ENCODE measurements at places on chromosomes 12 and 14.

DNA sequence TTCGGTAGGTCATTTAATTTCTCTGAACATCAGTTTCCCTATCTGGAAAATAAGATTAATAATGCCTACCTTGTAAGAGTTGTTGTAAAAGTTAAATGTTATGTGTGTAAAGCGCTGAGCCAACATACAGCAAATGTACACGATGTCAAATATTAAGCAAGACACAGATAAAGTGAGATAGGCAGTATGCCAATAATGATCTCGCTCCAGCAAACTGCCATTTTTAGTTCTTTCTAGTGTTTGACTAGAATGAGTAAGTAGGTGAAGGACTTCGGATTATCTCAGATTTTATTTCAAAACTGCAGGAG is 840 bp downstream of the DHRS7 start:
- DNase-seq = no peak

- no peak for DNase-seq
These were observed 172.7 kb upstream of the C14orf180 start for GRCh38 chr14:104406831-104407230.

- no peak for DNase-seq
These were observed 42.9 kb downstream of the DAD1 start for GRCh38 chr14:22545842-22546721.

- no peak for DNase-seq
These were observed 1.8 kb upstream of the ZNF839 start for GRCh38 chr14:102317564-102318248.

- DNase-seq = no peak
These were observed 962.6 kb upstream of the FBXO33 start for GRCh38 chr14:40394634-40395340.

DNA sequence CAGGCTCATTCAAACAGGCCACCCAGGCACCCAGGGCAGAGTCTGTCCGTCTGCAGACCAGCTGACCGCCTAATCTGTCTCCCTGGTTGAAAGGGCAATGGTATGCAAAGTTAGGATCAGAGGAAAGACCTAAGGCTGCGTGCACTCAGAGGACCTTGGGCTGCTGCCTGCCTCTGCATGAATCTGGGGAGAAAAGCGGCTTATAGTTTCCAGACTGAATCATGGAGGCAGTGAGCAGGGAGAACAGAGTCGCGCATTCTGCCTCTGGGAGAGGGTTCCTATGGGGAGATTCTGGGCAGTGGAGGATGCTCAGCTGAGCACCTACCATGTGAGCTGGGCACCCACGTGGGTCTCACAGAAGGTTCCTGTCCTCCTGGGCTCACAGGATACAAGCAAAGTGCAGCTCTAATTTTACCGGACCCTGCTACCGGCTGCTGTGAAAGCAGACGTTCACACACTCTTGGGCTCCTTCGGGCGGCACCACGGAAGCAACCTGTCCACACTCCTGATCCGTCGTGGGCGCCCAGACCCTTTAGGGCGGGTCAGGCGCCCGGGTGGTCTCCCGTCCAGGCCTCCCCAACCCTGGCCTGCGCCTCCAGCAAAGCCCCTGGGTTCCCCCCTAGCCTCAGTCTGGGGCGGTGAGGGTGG is 772 bp downstream of the SCARB1 start:
- DNase-seq = no peak

DNA sequence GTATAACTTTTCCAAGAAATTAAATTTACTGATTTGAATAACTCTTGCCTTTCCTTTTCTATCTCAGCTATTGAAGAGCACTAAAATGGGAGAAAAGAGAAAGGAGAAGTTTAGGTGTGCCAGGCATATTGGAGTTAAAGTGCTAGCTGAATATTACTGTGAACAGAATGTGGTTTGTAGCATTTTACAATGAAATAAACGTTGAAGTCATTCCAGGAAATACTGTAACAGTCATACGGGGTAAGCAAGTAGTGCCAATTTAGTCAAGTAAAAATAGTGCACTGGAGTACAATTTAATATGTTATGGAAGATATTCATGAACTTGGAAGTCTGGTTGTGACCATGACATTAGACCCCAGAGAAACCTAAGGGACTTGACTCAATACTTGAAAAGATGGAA is 62.1 kb downstream of the E2F7 start:
- DNase-seq = no peak

All from lower leg skin (tissue), 4 donors.